Prostate gland (tissue), 2 donors: ENCODE measurements at places on chromosomes 16 and 17. TPM values are rescaled to one million over a fixed set of nuclear protein-coding genes. Genes with fewer than 3 reads are reported as not detected.

GRCh38 chr17:64260886-64261285, 2.2 kb downstream of the TEX2 start:
- no peak for DNase-seq

DNA sequence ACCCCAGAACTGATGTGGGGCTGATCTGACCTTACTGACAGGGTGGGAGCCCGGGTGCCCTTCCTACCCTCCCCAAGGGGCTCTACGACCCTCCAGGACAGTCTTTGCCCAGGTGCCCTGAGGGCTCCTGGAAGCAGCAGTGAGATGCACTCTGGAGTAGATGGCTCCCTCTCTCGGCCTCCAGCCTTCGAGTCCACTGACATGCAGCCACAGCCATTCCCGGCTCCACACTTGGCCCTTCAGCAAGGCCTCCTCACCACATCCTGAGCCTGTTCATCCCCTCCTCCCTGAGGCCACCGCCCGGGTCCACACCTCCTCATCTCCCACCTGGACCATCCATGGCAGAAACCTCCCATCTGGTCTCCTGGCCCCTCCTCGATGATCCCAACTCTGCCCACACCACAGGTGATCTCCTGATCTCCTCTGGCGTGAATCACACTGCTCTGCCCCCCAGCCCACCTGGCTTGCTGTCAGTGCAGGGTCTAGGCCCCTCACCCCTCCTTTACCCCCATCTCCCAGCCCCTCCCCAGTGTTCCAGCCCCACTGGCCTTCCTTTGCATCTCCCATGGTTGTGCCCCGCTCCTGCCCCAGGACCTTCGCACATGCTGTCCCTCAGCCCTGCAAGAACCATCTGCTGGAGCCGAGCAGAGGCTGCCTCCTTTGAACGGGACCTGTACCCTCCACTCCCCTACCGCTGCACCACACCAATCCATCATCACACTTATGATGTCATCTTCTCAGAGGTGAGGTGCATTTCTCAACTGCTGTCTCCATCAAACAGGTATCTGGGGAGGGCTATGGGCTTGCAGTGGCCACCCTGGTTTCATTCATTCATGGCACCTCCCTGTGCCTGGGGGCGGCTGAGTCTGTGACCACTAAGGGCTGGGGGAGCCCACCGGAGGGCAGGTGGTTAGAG, 44.7 kb downstream of the SOCS1 start:
- no peak for DNase-seq

MYH8 gene
- total RNA-seq = 0.05 TPM

DNA sequence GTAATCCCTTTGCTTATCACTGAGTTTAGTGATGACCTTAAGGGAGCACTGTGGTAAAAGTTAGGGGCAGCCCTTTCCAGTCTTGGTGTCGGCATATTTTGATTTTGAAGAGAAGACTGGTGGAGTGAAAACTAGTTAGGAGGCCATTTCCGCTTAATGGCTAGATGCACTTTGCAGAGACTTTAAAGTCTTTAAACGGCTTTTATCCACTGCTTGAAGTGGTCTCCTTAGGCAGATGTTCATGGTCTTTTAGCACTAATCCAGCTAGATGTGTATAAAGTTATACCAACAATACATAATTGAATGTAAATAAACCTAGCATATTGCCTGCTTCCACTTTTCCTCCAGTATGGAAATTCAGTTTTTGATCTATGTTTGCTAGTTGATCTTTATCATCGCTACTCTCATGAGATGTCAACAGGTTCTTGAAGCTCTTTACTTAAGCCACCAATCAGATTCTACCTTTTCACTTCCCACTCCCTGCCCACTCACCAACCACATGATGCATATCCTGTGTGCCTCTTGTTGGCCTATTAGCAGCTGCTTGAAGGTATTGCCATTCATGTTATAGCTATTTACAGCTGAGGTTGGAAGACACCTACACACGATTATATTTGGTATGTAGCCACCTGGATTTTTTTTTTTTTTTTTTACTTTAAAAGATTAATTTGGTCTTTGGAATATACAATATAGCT, 132.0 kb downstream of the NLK start:
- DNase-seq = no peak

DNA sequence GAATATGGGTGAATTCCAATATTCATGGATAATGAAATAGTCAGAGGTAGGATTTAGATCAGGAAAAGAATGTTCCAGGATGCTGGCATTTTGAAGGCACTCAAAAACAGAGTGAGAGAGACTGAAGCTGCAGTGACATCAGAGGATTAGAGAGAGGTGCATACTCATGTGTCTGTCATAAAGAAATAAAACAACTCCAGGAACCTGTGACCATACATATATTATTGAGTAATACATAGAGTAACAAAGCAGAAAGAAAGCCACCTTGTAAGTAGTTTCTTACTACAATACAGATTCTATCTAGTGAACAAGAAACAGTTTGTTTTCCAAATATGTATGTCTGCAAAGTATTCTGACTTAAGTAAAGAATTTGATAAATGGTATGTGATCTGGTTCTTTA, 62.3 kb upstream of the PHOSPHO1 start:
- no peak for DNase-seq

DNA sequence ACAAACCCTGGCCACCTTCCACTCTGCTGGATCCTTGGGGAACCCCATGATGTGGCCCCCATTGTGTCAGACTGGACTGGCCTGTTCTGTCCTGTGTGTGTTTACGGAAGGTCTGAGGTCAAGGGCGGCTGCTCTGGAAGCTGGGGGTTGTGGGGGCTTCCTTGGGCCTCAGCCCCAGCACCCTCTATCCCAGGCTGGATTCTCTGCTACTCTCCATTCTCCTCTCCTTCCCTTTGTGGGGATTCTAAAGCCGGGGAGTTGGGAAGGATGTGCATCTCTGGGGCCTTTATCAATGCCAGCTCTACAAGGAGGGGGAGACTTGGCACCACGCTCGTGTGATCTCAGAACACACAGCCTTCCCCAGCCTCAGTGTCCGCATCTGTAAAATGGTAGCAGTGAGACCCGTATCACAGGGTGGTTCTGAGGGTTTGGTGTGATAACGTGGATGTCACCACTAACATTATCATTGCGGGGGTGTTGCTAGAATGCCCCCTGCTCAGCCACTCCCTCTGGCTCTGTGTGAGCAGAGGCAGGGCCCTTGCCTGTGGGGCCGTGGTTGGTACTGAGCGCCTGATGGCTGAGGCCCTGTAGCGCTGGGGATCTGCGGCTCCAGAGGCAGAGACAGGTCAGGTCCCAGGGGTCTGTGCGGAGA, 18.1 kb downstream of the ADGRG1 start:
- DNase-seq = no peak

- DNase-seq = no peak
Observed at GRCh38 chr17:54882371-54882770, 18.3 kb upstream of the TOM1L1 start.

ADAD2 gene
- total RNA-seq = 0.91 TPM

ITGB3 gene
- 3.4 TPM for total RNA-seq

- no peak for DNase-seq
Observed at GRCh38 chr16:27106305-27106704, 39.6 kb downstream of the C16orf82 start.

SECTM1 gene
- 9.0 TPM for total RNA-seq

DNA sequence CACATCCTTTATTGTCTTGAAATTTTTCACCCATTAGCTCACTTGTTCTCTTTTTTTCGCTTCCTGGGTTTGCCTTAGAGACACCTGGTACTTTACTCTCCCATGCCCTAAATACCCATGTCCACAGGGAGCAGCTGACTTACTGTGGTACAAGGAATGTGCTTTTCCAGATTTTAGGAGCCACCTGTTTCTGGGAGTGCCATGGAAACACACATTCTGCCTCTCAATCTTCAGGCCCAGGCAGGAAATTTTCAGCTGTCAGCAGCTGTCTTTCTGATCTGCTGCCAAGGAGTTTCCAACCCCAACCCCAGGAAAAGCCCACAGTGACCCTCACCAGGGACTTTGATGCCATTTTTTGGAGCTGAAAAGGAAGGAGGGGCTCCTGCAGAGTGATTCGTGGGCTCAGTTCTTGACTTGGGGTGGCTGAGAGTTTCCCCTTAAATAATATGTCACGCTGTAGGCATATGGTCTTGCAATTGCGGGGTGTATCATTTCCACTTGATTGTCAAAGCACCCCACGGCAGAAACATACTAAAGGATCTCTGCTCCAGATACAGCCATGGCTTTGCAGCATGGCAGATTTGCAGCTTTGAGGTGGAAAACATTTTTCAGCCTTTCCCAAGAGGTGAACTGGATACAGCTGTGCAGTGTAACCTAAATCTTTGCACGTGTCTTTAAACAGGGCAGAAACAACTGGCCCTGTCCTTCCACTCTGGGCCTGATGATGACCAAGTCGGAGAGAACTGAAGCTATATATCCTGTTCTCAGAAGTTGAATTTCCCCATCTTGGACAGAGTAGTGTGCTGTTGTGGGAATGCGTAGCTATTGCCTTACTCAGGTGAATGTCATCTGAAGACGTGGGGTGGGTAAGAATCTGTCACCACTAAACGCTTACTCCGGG, 19.2 kb downstream of the RBFOX1 start:
- DNase-seq = no peak

DNA sequence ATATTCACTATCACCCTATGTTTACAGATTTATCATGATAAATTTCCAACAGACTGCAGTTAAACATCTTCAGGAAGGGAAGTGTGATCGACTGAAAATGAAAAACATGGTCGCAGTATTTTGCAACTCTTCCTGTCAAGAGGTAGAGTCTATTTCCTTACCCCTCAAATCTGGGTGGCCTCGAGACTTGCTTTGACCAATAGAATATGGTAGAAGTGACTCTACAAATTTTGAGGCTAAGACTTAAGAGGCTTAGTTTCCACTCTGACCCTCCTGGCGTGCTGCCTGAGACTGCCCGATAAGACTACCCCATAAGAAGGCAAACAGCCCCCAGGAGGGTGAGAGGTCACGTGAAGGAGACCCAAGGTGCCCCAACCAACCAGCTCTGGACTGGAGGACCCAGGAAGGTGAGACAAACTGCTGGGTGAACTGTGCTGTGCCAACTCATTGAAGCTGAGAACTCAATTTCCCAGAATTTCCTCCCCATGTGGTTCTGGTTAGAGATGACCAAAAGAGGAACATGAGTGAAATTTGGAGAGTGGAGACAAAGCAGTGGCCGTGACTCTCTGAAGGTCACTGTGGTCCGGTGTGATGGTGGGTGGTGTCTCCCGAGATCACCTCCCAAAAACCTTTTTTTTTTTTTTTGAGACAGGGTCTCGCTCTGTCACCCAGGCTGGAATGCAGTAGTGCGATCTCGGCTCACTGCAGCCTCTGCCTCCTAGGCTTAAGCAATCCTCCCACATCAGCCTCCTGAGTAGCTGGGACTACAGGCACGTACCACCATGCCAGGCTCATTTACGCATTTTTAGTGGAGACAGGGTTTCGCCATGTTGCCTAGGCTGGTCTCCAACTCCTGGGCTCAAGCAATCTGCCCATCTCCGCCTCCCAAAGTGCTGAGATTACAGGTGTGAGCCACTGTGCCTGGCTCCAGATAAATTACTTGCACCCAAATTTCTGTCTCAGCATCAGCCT, 38.2 kb upstream of the LITAF start:
- no peak for DNase-seq

- no peak for DNase-seq
Observed at GRCh38 chr17:45170280-45170930, 8.7 kb downstream of the HEXIM2 start.

DNA sequence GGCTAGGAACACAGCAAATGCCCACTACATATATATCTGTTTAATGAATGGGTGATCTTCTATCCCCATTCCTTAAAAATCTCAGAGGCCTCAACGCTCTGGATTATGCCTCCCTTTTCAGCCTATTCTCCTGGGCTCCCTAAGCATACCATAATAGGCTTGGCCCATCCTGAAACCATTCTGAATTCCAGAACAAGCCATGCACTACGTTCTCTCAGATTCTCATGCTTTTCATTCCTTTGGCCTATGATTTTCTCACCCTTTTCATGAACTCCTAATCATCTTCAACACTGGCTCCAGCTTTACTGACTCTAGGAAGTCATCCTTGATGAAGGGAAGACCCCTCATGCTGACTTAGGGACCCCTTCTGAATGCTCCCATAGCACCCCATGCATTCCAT, 71.1 kb downstream of the RPGRIP1L start:
- no peak for DNase-seq

RTN4RL1 gene
- total RNA-seq = 8.3 TPM

- no peak for DNase-seq
Observed at GRCh38 chr17:40182606-40183005, 5.3 kb downstream of the RAPGEFL1 start.

- no peak for DNase-seq
Observed at GRCh38 chr17:76575570-76575969, 10.1 kb downstream of the ST6GALNAC2 start.

- DNase-seq = no peak
Observed at GRCh38 chr17:48228720-48229119, 121.2 kb downstream of the SNX11 start.

- no peak for DNase-seq
Observed at GRCh38 chr17:78864117-78864516, 23.5 kb upstream of the USP36 start.
